ENCODE measurements at places on chromosomes 13 and 19. TPM values are rescaled to one million over a fixed set of nuclear protein-coding genes. Genes with fewer than 3 reads are reported as not detected.

DNA sequence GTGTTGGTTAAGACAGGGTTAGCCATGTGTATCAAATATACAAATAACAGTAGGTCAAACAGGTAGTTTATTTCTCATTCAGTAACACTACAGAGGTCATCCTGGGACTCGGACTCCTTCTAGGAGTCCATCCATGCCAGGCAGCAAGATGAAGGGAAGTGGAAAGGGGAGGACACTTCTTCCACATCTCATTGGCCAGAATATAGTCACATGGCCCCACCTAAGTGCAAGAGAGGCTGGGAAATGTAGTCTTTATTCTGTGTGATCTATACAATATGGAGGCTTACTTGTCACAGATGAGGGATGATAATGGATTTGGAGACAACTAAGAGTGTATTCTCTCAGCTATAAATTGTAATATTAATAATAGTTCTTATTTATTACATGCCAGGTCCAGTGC, 31.1 kb downstream of the RDH8 start:
- H3K36me3 ChIP-seq = no peaks in the 10 kb centered on the region
- H3K4me1 ChIP-seq = no peaks in the 10 kb centered on the region
- no peak overlapping the region for H3K4me3 ChIP-seq

GRCh38 chr13:23608701-23609413, 38.6 kb downstream of the TNFRSF19 start:
- peaks cover 4% of the 10 kb centered on the region for H3K36me3 ChIP-seq
- H3K4me3 ChIP-seq = no peak overlapping the region
- peak; percentile 55 for DNase-seq
- no peaks in the 10 kb centered on the region for H3K27me3 ChIP-seq
- peak overlapping the region; percentile 80 for H3K27ac ChIP-seq
- H3K4me1 ChIP-seq = peaks cover 19% of the 10 kb centered on the region

DNA sequence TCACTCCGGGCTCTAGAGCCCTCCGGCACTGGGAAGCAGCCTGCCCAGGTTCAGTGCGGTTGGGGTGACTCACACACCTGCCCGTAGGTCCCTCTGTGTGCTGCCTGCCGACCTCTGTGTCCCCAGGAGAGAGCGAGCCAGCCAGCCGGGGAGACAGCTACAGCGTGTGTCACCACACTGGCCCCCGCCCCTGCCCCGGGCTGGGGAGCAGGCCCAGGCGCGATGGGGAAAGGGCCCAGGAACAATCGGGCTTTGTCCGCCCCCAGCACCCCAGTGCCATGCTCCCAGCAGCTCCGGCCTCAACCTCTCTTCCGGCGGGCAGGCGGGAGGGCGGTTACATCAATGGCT, at the start of gene KLK6:
TSS of gene KLK6 (minus strand) at position 179 of the 348 bp plus-strand sequence. CDS start 1,487 bp downstream, outside the sequence.
- no peak within 1 kb of the TSS for H3K27ac ChIP-seq
- DNase-seq = no peak
- no peak within 1 kb of the TSS for H3K4me3 ChIP-seq
- H3K36me3 ChIP-seq = no peaks in the 10 kb centered on the region

GRCh38 chr19:12859546-12859945, 21.2 kb downstream of the MAST1 start:
- no peak overlapping the region for H3K27ac ChIP-seq
- no peak overlapping the region for H3K4me3 ChIP-seq
- DNase-seq = no peak
- H3K36me3 ChIP-seq = no peaks in the 10 kb centered on the region
- H3K4me1 ChIP-seq = no peaks in the 10 kb centered on the region

GRCh38 chr19:1389033-1389940, 5.6 kb downstream of the NDUFS7 start:
- no peak overlapping the region for H3K4me3 ChIP-seq
- H3K27me3 ChIP-seq = no peaks in the 10 kb centered on the region
- H3K36me3 ChIP-seq = peaks cover 13% of the 10 kb centered on the region
- no peak for DNase-seq
- no peaks in the 10 kb centered on the region for H3K4me1 ChIP-seq
- H3K27ac ChIP-seq = no peak overlapping the region

GRCh38 chr19:42443944-42444398, 1.2 kb upstream of the CXCL17 start:
- no peaks in the 10 kb centered on the region for H3K36me3 ChIP-seq
- no peaks in the 10 kb centered on the region for H3K4me1 ChIP-seq
- H3K27me3 ChIP-seq = peaks cover 5% of the 10 kb centered on the region
- no peak for DNase-seq
- H3K4me3 ChIP-seq = no peak overlapping the region
- no peak overlapping the region for H3K27ac ChIP-seq

- H3K4me1 ChIP-seq = no peaks in the 10 kb centered on the region
- DNase-seq = peak; percentile 70
- no peaks in the 10 kb centered on the region for H3K36me3 ChIP-seq
Measured at GRCh38 chr19:8615024-8615423, 4.5 kb upstream of the ADAMTS10 start.

- H3K4me1 ChIP-seq = no peaks in the 10 kb centered on the region
- no peak for DNase-seq
- H3K36me3 ChIP-seq = no peaks in the 10 kb centered on the region
- H3K4me3 ChIP-seq = no peak overlapping the region
Measured at GRCh38 chr13:111511805-111512504, 191.5 kb downstream of the TEX29 start.

DNA sequence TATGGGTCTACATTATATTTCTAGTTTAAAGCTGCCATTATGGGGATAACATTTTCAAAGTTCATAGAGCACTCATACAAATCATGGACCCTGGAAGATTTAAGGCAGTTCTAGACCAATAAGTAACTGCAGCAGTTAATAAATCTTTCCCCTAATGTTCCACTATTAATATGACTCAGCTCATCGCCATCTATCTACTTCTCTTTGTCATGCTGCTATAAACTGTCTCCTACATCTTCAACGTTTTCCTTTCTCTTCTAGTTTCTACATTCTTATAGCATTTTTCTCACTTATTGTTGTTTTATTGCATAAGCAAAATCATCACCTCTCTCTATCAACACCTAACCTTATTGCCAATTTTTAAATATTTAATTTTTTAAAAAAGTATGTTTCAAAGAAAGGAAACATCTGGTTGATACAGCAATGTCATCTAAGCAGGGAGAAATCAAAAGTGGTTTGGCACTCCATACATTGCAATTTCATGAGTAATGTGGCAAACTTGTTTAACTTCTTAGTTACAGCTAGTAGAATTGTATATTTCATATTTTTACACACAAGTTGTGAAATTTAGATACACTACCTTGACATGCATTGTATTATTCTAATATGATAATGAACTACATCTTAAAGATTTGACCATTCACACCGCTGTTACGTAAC, 1500.4 kb upstream of the MIR17HG start:
- H3K27me3 ChIP-seq = no peaks in the 10 kb centered on the region
- no peaks in the 10 kb centered on the region for H3K36me3 ChIP-seq
- H3K4me3 ChIP-seq = peak overlapping the region; percentile 8

DNA sequence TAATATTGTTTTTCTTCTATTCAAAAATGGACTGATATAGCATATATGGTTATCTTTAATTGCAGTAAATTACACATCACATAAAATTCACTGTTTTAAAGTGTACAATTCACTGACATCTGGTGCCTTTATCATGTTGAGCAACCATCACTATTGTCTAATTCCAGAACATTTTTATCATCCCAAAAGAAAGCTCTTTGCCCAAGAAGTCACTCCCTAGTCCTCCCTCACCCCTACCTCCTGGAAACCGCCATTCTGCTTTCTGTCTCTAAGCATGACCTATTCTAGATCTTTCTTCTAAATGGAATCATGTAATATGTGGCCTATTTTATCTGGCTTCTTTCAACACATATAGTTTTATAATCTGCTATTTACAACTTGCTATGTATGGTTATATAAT, 525.6 kb downstream of the DCT start:
- no peaks in the 10 kb centered on the region for H3K27me3 ChIP-seq
- no peaks in the 10 kb centered on the region for H3K36me3 ChIP-seq
- no peak overlapping the region for H3K4me3 ChIP-seq
- no peak overlapping the region for H3K27ac ChIP-seq
- no peaks in the 10 kb centered on the region for H3K4me1 ChIP-seq

GRCh38 chr13:59205501-59205900, 958.2 kb downstream of the DIAPH3 start:
- no peak for DNase-seq
- no peak overlapping the region for H3K4me3 ChIP-seq
- H3K27ac ChIP-seq = no peak overlapping the region
- no peaks in the 10 kb centered on the region for H3K36me3 ChIP-seq
- H3K27me3 ChIP-seq = no peaks in the 10 kb centered on the region

GRCh38 chr13:85031771-85032170, 767.4 kb downstream of the SLITRK6 start:
- H3K4me3 ChIP-seq = no peak overlapping the region
- no peaks in the 10 kb centered on the region for H3K36me3 ChIP-seq
- no peak overlapping the region for H3K27ac ChIP-seq
- no peaks in the 10 kb centered on the region for H3K27me3 ChIP-seq
- no peak for DNase-seq
- H3K4me1 ChIP-seq = no peaks in the 10 kb centered on the region

DNA sequence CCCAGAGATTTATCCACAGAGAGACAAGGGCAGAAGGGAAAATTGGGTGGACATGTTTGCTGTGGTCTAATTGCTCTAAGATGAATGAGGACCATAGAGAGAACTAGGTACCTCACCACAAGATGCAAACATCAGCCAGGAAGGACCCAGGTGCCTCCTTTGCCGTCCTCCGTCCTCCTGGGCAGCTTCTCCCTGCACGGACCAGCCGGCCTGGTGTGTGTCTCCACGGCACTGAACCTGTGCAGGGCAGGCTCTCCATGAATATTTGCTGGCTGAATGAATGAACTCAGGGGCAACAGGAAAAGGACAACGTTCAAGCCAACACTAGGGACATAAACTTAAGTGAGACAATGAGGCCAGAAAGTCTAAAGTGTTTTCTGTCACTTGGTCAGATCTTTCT, 143.9 kb downstream of the ZNF536 start:
- no peaks in the 10 kb centered on the region for H3K36me3 ChIP-seq
- no peak overlapping the region for H3K4me3 ChIP-seq
- H3K27me3 ChIP-seq = no peaks in the 10 kb centered on the region
- no peak overlapping the region for H3K27ac ChIP-seq
- DNase-seq = no peak
- no peaks in the 10 kb centered on the region for H3K4me1 ChIP-seq

- no peak overlapping the region for H3K27ac ChIP-seq
- DNase-seq = no peak
- no peaks in the 10 kb centered on the region for H3K36me3 ChIP-seq
- no peaks in the 10 kb centered on the region for H3K4me1 ChIP-seq
- no peak overlapping the region for H3K4me3 ChIP-seq
- no peaks in the 10 kb centered on the region for H3K27me3 ChIP-seq
Measured at GRCh38 chr13:111853721-111854120, 213.2 kb upstream of the SOX1 start.

DNA sequence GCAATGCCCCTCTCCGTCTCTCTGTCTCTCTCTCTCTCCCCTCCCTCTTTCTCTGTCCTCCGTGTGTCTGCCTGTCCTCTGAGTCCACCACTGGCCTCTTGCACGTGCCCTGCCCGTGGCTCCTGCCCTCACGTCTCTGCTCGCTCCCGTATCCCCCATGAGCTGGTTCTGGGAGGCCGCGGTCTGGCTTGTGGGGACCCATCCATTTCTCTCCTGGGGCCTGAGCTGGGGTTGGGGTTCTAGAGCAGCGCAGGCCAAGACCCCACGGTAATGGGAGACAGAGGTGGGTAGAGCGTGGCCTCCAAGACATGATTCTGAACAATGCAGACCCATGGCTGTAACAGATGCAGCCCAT, 19.0 kb downstream of the C2CD4C start:
- no peak overlapping the region for H3K27ac ChIP-seq
- no peak for DNase-seq
- H3K4me3 ChIP-seq = no peak overlapping the region
- H3K4me1 ChIP-seq = no peaks in the 10 kb centered on the region
- H3K36me3 ChIP-seq = no peaks in the 10 kb centered on the region

GRCh38 chr19:42028304-42029216, 34.5 kb upstream of the ATP1A3 start:
- no peak overlapping the region for H3K27ac ChIP-seq
- no peak overlapping the region for H3K4me3 ChIP-seq
- peaks cover 4% of the 10 kb centered on the region for H3K27me3 ChIP-seq
- H3K4me1 ChIP-seq = peaks cover 3% of the 10 kb centered on the region

DNA sequence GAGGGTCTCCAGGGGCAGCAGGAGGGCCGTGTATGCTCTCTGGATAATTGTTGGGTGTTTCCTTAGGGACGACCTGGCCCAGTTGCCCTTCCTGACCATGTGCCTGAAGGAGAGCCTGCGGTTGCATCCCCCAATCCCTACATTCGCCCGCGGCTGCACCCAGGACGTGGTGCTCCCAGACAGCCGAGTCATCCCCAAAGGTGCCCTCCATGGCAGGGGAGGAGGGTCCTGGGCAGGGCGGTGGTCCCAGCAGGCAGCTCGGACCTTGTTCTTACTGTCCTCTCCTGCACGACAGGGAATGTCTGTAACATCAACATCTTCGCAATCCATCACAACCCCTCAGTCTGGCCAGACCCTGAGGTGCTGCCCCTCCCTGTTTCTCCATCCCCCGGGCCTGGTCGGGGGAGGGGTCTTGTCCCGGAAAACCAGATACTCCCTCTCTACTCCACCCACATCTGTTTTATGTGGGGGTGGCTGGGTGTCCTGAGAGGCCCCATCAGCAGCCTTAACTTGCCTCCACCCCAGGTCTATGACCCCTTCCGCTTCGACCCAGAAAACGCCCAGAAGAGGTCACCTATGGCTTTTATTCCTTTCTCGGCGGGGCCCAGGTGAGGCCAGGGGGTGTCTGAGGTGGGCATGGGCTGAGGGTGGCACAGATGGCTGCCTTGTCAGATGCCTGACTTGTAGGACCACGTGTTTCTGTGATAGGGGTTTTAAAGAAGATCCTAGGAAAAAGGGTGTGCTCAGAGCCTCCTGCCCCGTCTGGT, 12.3 kb upstream of the CYP4F3 start:
- no peaks in the 10 kb centered on the region for H3K27me3 ChIP-seq
- no peak for DNase-seq
- H3K4me3 ChIP-seq = no peak overlapping the region
- no peaks in the 10 kb centered on the region for H3K36me3 ChIP-seq
- no peak overlapping the region for H3K27ac ChIP-seq

GRCh38 chr13:112984501-112984900, 15.5 kb downstream of the MCF2L start:
- H3K36me3 ChIP-seq = no peaks in the 10 kb centered on the region
- no peaks in the 10 kb centered on the region for H3K4me1 ChIP-seq
- H3K27me3 ChIP-seq = peaks cover 5% of the 10 kb centered on the region
- no peak overlapping the region for H3K27ac ChIP-seq
- no peak overlapping the region for H3K4me3 ChIP-seq
- DNase-seq = no peak

DNA sequence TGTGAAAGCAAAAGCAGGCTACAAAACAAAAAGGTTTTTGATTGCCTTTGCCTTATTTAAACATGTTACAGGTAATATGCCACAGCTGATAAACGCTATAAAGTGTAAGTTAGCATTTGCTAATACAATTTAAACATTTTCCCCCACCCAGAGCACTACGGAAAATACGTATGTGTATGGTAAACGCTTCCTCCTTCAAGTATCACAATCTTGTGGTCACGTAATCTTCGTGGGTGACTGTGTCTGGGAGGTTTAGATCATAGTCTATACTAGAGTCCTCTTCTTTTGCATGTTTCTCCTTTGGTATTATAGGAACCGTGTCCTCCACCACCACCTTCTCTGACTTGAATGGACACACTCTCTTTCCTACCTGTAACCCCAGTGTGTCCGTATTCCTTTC, 38.1 kb upstream of the POSTN start:
- H3K27ac ChIP-seq = no peak overlapping the region
- no peak for DNase-seq
- no peak overlapping the region for H3K4me3 ChIP-seq
- no peaks in the 10 kb centered on the region for H3K27me3 ChIP-seq
- H3K4me1 ChIP-seq = peaks cover 2% of the 10 kb centered on the region

GRCh38 chr19:815775-816499, 5.8 kb downstream of the PLPPR3 start:
- no peaks in the 10 kb centered on the region for H3K4me1 ChIP-seq
- H3K36me3 ChIP-seq = peaks cover 24% of the 10 kb centered on the region
- no peak overlapping the region for H3K27ac ChIP-seq
- H3K27me3 ChIP-seq = no peaks in the 10 kb centered on the region

PRKCG gene
- total RNA-seq = not detected

WDR88 gene
- under 0.01 TPM for total RNA-seq

GIPR gene
- not detected for total RNA-seq

PNMA8B gene
- 1.7 TPM for total RNA-seq

All from fibroblast of lung (primary cell).